ENCODE measurements at places on chromosomes 3 and 15.

DNA sequence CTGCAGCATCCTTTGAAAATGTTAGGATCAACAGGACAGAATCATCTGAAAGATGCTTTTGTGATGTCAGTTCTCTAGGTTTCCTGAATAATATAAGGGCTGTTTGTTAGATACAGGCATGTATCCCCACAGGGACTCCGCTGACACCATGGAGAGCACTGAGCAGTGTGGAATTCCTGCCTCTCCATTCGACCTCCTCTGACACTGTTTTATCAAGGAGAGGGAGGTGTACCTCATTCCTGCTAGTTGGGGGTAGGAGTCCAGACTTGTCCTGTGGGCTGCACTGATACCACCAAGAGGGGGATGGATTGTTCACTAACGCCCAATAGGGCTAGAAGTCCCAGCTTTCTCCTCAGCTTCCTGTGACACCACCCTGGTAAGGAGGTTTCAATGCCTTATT lies 46.6 kb downstream of the LARS2 start:
- no peak for DNase-seq

DNA sequence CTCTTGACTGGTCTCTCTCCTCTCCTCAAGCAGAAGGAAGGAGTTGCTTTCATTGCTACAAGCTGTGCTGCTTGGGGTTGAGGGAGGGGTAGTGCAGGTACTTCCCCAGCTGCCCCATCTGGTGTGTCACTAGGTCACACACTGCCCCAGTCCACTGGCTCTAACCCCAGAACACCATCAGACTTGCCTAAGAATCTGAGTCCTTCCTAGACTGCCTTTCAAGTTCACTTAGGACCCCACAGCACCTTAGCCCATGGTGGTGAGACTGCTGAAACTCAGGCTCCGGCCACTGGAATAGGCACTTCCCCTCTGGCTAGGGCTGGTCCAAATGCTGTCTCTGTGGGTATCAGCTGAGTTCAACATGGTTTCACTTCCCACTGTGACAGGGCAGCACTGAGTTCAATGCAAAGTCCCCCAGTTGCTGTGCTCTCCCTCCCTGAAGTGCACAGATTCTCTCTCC lies 279.7 kb upstream of the GOLGA6L4 start:
- DNase-seq = no peak

- DNase-seq = no peak
Observed at GRCh38 chr15:99132122-99132521, 27.2 kb downstream of the SYNM start.

DNA sequence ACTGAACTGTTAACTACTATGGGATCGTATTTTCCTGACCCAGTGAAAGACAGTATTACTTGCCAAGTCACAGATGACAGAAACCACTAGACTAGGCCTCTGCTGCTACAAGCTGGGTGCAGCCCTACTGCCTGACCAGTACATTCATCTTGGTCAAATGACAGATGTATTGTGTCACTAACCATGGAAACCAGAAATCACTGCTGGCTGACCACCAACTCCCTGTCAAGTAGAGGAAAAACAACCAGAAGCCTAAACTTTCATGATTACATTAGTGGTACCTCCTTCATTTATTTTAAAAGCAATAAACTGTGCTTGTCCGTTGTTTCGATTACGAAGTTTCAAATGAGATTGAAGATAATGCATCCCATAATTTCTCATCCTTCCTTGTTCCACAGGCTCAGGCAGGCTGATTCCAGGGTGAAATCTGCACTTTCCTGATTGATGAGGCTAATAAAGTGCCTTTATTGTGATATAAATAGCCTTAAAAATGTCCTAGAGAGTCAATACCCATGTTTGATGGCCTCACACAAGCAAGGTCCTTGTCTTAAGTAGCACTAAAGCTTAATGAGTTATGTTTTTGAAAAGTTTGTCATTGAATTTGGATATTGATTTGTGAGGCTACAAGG lies 309.7 kb downstream of the LSAMP start:
- no peak for DNase-seq

DNA sequence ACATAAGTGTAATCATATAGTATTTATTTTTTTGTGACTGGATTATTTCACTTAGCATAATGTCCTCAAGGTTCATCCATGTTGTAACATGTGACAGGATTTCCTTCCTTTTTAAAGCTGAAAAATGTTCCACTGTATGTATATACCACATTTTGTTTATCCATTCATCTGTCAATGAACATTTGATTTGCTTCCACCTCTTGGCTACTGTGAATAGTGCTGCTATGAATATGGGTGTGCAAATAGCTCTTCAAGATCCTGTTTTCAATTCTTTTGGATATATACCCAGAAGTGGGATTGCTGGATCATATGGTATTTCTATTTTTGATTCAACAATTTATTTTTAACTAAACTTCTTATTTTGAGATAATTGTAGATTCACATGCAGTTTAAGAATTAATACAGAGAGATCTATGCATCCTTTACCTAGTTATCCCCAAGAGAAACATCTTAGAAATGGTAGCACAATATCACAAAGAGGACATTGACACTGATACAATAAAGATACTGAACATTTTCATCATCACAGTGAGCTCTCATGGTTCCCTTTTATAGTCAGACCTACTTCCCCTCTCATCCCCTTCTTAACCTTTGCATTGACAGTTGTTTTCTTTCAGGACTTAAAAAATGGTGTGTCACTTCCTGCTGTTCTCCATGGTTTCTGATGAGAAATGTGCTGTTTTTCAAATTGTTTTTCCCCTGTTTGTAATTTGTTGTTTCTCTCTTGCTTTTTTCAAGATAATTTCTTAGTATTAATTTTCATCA lies 90.1 kb downstream of the SATB1 start:
- no peak for DNase-seq

DNA sequence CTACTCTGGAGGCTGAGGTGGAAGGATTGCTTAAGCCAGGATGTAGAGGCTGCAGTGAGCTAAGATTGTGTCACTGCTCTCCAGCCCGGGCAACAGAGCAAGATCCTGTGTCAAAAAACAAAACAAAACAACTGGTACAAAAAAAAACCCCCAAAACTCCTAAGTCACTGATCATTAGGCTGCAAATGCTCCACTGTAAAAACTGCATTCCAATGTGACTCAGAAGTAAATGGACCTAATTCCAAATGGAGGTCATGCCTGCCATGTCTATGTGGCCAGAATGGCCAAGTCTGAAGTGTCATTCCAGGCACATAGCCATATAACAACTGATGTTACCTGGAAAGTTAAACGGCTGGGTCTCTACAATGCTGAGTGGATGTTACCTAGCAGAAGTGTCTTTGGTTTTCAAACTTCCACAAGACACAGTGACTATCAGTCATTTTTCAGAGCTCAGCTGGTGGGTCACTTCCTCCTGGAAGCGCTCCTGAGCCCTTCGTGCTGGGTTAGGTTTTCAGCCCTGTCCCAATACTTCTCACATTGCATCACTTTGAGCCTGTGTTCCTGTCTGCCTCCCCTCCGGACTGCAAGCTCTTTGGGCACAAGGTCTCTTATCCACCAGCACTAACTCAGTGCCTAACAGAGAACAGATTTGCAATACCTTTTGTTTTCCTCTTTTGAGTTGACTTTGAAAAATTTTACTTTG lies 10.6 kb downstream of the FSTL1 start:
- no peak for DNase-seq

DNA sequence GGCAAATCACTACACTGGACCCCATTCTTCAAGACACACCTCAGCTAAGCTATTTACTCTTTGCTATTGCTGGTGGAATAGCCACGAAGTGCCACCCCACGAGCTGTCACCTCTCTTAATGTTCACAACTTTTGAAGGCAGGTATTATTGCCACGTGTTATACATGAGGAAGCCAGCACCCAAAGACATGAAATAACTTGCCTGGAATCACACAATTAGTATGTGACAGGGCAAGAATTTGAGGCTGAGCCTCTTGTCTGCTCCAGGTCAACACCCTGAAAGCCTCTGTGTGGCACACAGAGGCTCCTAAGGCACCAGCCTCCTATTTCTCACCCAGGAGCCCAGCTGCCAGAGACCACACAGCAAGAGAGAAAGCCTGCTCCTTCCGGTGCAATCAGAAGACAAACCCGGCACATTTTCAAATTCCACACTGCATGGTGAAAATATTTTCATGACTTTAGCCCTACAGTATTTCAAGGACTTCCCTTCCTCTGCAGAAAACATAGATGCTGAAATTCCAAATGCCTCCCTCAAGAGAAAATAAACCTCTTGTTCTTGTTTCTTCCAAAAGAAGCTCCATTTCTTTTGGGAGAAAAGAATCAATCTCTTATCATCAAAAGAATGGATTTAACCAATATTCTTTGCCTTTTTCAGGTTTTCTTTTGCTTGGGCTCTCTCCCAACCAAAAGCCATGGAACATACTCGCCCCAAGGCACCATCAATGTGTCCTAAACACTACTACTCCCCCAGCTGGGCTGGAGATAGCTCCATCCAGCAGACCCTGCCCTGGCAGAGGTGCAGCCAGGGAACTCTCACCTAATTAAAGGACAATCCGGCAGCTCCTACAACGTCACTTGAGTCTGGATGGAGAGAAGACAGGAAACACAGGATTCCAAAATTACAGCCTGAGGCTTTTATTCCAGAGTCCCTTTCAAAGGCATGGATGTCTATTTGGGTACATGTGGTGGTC lies 84.7 kb upstream of the THBS1 start:
- no peak for DNase-seq

GRCh38 chr3:13039213-13039896 lies 33.9 kb downstream of the IQSEC1 start:
- no peak for DNase-seq

GRCh38 chr3:50450209-50450921 lies 53.1 kb downstream of the CACNA2D2 start:
- DNase-seq = no peak
